ENCODE measurements at places on chromosomes 7 and 10.

GRCh38 chr10:69632516-69633199 lies 2.6 kb downstream of the FAM241B start:
- DNase-seq, result no peak

DNA sequence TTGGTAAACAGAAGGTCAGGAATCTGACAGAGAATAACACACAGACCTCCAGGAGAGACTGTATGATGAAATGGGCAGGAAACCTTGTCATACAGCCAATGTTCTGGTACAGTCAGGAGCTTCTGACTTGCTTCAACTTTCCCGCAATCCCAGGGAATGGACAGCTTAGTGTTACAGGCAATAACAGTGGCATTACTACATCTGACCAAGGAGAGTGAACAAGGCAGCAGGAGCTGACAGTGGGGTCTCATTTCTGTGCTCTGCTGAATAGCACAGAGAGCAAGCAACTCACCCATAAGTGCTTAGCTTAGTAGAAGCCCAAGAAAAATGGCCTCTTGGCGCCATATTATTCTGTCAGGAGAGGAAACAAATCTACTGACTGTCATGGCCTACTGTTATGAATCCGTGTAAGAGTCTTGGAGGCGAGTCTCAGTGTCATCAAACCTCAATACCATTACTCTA lies 186.2 kb upstream of the MTPN start:
- DNase-seq, result no peak

DNA sequence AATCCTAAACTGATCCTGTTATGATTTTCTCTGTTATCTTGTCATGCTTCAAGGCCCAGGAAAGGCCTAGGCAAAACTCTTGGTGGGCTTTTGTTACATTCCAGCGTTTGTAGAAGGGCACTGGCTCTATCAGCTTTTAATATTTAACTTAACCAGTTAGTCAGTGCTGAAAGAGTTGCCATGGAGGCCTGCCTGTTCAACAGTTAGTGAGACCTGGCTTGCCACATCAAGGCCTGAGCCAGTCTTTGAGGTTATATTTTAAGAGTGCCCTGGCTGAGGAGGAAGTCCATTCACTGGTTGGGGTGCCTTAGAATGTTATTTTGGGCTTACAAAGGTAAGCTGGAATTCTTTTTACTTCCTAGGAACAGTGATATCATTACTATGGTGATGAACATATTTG lies 144.1 kb upstream of the NRG3 start:
- no peak for DNase-seq

GRCh38 chr10:44773565-44773964 lies 137.6 kb upstream of the TMEM72 start:
- DNase-seq, result no peak
